ENCODE measurements at places on chromosomes 7 and 10.

DNA sequence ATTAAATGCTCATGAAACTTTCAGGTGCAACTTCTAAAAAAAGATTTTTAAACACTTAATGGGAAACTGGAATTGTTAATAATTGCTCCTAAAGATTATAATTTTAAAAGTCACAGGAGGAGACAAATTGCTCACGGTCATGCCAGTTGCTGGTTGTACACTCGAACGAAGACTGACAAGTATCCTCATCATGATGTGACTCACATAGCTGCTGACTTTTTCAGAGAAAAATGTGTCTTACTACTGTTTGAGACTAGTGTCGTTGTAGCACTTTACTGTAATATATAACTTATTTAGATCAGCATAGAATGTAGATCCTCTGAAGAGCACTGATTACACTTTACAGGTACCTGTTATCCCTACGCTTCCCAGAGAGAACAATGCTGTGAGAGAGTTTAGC lies 79.3 kb downstream of the ITGB8 start:
- DNase-seq = no peak

DNA sequence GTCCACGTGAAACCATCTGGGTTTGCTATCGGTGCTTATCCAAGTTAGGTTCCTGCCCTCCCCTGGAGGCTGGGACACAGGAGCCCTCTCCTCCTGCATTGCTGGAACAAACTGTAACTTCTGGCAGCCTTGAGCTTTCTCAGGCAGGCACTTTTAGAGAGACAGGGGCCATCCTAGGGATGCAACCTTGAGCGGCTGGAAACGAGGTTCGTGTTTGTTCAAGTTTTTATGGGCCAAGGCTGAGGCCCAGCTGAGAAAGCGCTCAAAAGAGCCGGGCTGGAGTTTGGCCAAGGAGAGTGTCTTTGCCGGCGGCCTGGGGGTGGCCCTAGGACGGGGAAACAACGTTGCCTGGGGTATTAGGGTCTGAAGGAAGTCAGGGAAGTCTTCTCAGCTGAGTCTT lies 5.5 kb upstream of the MMD2 start:
- no peak for DNase-seq

DNA sequence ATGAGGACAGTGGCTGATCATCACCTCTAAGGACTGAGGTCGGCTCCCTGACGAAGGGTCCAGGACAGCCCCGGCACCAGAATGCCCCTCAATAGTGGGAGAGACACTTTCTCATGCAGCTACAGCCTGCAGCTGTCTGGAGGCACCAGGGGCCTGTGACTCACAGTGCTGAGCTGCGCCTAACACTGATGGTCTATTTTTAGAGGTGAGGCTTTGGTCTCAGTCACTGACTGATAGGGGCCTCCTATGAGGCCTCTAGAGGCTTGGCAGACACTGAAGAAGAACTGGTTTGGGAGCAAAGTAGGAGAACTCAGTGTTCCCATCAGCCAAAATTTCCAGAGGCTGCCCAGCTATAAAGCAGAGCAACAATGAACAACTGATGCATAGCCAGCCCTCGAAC lies 130.1 kb downstream of the COBL start:
- DNase-seq = no peak

DNA sequence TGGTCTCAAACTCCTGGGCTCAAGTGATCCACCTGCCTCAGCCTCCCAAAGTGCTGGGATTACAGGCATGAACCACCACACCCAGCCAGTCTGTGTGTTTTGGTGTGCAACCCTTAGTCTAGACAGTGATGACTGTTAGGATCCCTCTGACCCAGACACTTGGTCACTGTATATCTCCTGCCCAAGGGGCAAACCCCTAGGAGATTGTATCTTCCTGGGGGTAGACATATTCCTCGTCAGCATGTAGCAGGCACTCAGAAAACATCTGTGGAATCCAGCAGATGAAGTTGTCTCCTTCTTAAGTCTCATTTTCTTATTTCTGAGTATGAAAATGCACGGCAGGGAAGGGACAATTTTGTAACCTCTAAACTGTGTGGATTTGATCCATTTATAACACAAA lies 292.5 kb downstream of the GFRA1 start:
- no peak for DNase-seq

- DNase-seq = no peak
Measured at GRCh38 chr10:130360826-130361311, 224.7 kb downstream of the GLRX3 start.

- DNase-seq = no peak
Measured at GRCh38 chr10:77970869-77971803, 44.6 kb upstream of the DLG5 start.

- no peak for DNase-seq
Measured at GRCh38 chr7:2213551-2214215, 19.1 kb downstream of the MAD1L1 start.

DNA sequence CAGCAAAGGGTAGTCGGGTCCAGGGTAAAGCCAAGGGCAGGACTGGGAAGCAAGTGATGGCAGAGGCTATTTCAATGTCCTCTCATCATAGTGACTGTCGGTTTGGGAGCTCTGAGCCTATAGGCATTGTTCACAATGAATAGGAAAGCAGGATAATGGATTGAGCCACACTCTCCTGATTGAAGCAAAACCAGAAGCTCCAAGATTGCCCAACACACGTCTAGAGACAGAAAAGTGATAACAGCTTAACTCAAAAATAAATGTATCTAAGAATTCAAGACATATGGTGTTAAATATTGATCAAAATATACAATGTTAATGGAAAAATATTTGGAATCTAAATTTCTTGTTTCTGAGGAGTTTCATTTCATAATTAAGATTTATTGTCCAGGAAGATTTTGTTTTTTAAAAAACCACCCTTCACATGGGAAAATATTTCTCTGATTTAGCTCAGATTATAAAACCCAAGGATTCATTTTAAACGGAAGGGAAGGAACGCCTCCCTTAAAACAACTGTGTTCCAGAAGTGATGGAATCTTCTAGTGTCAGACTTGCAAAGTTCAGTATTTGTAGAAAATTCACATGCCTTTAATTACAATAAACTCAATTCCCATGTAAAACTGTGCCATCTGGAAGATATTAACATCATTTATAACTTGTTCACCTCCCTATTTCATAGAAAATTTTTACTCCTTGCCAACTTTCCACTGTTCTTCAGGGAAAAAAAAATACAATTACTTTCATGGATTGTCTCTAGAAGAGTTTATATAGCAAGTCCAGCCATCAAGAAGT lies 54.5 kb downstream of the NRP1 start:
- DNase-seq = no peak

GRCh38 chr10:47184724-47185330 lies 115.2 kb upstream of the GDF10 start:
- no peak for DNase-seq

- DNase-seq = no peak
Measured at GRCh38 chr7:120402079-120402767, 129.2 kb downstream of the KCND2 start.

GRCh38 chr10:1620803-1621202 lies 116.5 kb downstream of the ADARB2 start:
- DNase-seq = no peak

DNA sequence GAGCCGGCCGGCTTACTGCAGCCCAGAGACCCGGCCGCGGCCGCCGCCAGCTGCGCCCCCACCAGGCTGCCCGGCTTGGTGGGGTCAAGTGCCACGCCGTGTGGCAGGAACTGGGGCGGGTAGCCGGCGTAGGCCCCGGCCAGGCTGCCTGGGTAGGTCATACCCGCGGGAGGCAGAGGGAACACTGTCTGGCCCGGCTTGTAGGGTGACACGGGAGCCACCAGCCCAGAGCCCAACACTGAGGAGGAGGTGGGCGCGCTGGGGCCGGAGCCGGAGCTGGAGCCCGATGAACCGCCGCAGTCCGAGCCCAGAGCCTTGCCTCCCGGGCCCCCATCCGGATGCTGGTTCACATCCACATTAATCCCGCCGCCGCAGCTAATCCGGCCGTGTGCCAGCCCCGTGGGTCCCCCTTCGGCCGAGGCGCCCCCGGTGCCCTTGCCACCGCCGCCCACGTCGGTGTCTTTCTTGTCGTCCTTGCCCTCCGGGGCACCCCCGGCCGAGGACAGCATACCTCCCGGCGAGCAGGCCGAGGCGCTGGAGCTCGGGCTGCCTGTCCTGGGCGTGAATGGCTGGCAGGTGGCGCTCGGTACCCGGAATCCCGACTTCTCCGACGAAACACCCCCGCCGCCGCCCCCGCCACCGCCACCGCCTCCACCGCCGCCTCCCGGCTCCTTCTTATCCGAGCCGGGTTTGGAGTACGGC lies 2.0 kb downstream of the ZNF503 start:
- DNase-seq = peak; percentile 53

GRCh38 chr10:21146436-21146789 lies 249.3 kb upstream of the NEBL start:
- DNase-seq = no peak

- no peak for DNase-seq
Measured at GRCh38 chr7:42753367-42753766, 158.5 kb downstream of the C7orf25 start.

GRCh38 chr7:55131142-55131929 lies 112.5 kb downstream of the EGFR start:
- DNase-seq = no peak

DNA sequence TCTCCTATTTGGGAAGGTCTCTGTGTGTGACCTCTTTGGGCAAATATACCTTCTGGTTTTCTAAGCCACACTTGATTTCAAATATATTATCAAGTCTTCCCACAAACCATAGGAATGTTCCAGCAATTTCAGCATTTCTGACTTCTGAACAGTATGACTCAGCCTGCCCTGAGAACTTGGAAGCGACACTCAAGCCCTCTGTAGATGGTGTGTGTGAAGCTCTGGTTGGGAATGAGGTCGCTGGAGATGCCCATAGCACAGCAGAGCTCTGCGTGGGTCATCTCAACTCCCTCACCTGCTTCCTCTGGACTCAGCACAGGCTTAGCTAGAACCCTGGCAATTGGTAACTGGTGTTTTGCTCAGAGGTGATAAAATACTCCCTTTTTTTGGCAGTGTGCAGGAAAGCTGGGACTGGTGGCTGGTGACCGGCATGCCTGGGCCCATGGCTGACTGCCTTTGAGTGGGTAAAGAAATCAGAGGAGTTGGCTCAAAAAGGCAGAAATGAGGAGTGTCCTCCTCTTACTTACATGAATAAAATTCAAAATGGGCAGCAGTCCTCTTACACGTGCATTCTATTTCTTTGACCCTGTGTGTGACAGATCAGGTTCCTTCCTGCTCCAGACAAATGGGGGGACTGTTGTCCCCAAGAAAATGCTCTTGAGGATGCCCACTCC lies 87.5 kb upstream of the NRP1 start:
- DNase-seq = no peak

GRCh38 chr10:112711366-112711765 lies 238.7 kb upstream of the TCF7L2 start:
- DNase-seq = no peak

- no peak for DNase-seq
Measured at GRCh38 chr10:14276210-14276609, 54.5 kb downstream of the FRMD4A start.

DNA sequence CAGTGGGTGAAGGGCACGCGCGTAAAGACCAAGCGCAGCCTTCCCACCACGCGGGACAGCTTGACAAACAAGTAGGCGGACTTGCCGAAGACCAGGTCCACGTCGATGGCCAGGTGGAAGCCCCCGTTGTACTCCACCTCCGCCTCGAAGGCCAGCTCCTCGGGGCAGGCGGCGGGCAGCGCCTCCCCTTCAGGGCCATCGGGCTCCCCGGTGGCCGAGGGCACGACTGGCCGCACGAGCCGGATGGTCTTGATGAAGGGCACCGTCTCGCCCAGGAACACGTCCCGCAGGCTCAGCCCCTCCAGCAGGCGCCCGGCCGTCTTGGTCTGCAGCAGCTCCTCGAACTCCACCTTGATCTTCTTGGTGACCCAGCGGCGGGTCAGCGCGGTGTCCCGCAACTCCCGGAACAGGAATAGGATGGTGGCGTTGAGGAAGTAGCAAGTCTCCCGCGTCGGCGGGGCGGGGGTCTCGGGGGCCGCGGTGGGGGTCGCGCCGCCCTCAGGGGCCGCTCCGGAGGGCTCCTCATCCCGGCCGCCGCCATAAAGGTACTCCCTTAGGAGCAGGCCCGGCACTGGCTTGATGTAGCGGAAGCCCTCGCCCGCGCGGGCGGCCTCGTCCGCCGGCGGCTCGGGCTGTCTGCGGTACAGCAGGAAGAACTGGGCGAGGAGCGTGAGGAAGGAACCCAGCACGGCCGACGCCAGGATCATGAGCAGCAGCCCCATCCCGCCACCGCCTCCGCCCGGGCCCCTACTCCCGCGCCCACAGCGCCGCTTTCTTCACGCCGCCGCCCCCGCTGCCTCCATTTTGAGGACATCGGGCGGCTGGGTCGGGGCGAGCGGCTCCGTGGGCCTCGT lies 507 bp downstream of the PDZD8 start:
- DNase-seq = peak; percentile 53

DNA sequence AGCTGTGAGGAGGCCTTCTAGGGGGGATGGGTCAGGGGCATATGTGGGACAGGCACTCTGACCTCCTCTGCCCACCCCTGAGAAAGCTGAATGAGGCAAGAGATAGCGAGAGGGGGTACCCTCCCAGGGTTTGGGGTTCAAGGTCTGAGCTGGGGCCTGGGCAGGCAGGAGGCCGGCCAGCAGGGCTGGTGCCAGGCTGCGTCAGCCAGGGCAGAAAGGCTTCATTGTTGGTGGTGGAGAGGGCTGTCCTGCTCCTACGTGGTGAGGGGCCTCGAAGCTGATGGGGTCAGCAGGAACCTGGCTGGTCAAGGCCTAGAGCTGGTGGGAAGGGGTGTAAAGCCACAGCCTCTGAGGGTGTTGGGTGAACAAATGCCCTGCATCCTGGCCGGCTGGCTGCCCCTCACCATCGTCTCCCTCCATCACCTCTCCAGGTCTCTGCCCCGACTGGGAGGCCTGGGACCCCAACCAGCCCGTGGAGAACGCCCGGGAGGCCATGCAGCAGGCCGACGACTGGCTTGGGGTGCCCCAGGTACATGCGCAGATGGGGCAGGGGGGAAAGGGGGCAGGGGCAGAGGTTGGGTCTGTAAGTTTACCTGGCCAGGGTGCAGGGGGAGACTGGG lies 6.6 kb downstream of the FLNC start:
- no peak for DNase-seq

- no peak for DNase-seq
Measured at GRCh38 chr10:121187391-121187790, 336.2 kb downstream of the WDR11 start.

GRCh38 chr10:9137368-9137767 lies 1082.9 kb downstream of the GATA3 start:
- DNase-seq = no peak

DNA sequence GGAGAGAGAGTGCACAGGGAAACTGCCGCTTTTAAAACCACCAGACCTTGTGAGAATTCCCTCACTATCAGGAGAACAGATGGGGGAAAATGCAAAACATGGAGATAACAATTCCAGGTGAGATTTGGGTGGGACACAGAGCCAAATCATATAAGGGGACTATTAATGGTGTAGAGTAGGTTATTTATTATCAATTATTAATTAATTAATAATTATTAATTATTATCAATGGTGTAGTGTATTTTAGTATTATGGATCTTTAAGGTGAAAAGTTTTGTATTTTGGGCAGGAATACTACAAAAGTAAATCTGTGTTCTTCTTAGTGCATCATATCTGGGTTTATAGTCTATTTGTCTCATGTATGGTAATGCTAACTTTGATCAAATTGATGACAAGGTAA lies 377.7 kb upstream of the KCND2 start:
- no peak for DNase-seq

Data from B cell (primary cell).